ENCODE measurements at places on chromosomes 4 and X. TPM values are rescaled to one million over a fixed set of nuclear protein-coding genes. Genes with fewer than 3 reads are reported as not detected.
A peak's percentile ranks its signal among the peaks of the same experiment; 100 is the strongest.

DNA sequence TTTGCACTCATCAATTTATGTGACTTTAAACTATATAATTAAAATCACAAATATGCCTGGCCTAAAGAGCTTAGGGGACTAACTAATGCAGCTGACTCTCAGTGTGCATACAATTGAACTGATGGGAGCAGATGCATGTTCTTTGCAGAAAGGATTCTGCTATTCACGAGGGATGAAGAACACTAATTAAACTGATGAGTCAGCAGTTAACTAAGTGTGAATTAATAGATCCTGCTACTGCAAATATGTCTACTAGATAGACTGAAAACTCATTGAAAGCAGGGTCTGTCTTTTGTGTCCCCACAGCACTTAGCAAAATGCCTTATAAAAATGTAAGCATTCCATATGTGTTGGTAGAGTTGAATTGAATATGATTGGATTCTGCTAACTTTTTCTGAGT lies 104.0 kb downstream of the SRPX start:
- no peak for DNase-seq
- no peaks in the 10 kb centered on the region for H3K36me3 ChIP-seq
- H3K27me3 ChIP-seq = no peaks in the 10 kb centered on the region
- no peaks in the 10 kb centered on the region for H3K4me1 ChIP-seq
- H3K27ac ChIP-seq = no peak overlapping the region

DNA sequence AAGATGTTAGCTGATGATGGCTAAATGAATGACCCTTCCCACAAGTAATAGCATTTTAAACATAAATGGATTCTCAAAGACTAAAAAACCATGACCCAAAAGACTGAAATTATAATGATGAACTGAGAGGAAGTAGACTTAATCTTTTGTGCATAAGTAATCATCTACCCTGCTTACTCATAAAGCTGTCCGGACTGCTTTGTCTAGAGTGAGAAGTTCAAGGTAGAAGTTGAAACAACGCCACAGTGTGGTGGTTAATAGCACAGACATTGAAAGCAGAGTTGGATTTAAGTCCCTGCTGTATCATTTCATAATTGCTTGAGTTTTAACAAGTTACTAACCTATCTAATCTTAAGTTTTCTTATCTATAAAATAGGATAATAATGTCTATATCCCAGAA lies 346.6 kb downstream of the CENPC start:
- H3K27ac ChIP-seq = no peak overlapping the region
- DNase-seq = no peak
- no peaks in the 10 kb centered on the region for H3K27me3 ChIP-seq
- no peak overlapping the region for H3K4me3 ChIP-seq
- no peaks in the 10 kb centered on the region for H3K36me3 ChIP-seq
- no peaks in the 10 kb centered on the region for H3K4me1 ChIP-seq

- peak overlapping the region; percentile 35 for H3K4me3 ChIP-seq
- H3K27me3 ChIP-seq = no peaks in the 10 kb centered on the region
- peak overlapping the region; percentile 38 for H3K27ac ChIP-seq
- no peaks in the 10 kb centered on the region for H3K4me1 ChIP-seq
- peak; percentile 43 for DNase-seq
Observed at GRCh38 chrX:48468693-48469691, 1.1 kb downstream of the SLC38A5 start.

DNA sequence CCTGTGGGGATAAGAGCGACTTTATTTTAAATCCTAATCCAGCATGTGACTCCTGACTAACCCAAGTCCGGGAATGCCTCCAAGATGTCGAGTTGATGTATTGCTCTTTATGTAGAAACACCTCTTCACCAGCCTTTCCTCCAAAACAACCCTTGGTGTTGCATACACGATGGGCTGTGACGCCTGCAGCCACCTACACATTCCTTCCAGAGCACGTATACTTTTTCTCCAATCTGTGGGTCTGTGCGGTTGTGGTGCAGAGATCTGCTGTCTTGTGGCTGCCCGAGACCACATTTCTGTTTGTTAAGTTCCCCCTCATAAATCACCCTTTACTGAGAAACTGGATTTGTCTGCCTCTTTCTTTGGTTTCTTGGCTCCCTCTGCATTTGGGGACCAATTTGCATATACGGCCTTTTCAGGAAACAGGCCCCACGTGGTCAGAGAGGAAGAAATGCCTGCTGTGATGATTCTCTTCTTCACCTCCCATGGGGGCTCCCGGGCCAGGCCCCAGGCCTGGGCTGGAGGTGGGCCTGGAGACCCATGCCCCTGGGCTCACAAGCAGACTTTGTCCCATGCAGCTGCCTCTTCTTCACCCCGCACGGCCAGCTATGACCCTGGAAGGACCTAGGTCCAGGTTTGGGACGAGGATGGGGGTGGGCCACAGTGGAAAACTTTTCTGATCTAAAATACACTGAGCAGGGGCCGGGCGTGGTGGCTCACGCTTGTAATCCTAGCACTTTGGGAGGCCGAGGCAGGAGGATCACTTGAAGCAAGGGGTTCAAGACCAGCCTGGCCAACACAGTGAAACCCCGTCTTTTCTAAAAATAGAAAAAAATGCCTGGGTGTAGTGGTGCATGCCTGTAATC lies 21.4 kb upstream of the AFAP1 start:
- DNase-seq = no peak
- H3K27ac ChIP-seq = no peak overlapping the region
- no peaks in the 10 kb centered on the region for H3K27me3 ChIP-seq
- no peak overlapping the region for H3K4me3 ChIP-seq
- H3K36me3 ChIP-seq = no peaks in the 10 kb centered on the region

- no peaks in the 10 kb centered on the region for H3K36me3 ChIP-seq
- no peaks in the 10 kb centered on the region for H3K27me3 ChIP-seq
- H3K27ac ChIP-seq = no peak overlapping the region
- no peak overlapping the region for H3K4me3 ChIP-seq
- no peak for DNase-seq
- H3K4me1 ChIP-seq = no peaks in the 10 kb centered on the region
Observed at GRCh38 chr4:64774626-64775025, 365.4 kb upstream of the TECRL start.

DCX gene
- not detected for total RNA-seq

All from Peyer's patch (tissue), 4 donors.